ENCODE measurements at places on chromosomes 6 and 20.

- no peak for DNase-seq
Measured at GRCh38 chr6:37435816-37436215, 2.8 kb downstream of the CMTR1 start.

- no peak for DNase-seq
Measured at GRCh38 chr6:34517461-34517881, 38.7 kb downstream of the SPDEF start.

- no peak for DNase-seq
Measured at GRCh38 chr6:25465941-25466340, 186.1 kb upstream of the SCGN start.

GRCh38 chr6:132132924-132133639 is 181.9 kb upstream of the CCN2 start:
- DNase-seq = no peak

DNA sequence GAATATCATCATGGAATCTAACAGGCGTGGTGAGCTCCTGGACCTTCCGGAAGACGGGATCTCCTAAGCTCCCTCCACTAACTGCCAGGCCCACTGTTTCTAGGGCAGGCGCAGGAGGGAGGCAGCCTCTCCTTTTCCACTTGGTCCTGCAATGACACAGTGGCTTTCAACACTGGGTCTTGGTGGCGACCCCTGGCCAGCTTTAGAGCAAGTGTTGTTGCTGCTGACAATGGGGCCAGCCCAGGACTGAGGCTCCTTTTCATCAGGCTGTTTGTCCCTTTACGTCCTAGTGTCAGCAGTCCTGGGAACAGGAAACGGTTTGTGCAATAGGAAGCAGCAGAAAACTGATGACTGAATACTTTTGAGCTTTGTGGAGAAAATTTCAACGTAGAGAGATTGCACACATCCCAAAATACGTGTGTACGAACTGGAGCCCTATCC is 9.7 kb upstream of the QKI start:
- no peak for DNase-seq
